SHP77 treated with DMSO at 0.1 percent for 48 hours (cell line): ENCODE measurements at places on chromosomes 6 and 20.

DNA sequence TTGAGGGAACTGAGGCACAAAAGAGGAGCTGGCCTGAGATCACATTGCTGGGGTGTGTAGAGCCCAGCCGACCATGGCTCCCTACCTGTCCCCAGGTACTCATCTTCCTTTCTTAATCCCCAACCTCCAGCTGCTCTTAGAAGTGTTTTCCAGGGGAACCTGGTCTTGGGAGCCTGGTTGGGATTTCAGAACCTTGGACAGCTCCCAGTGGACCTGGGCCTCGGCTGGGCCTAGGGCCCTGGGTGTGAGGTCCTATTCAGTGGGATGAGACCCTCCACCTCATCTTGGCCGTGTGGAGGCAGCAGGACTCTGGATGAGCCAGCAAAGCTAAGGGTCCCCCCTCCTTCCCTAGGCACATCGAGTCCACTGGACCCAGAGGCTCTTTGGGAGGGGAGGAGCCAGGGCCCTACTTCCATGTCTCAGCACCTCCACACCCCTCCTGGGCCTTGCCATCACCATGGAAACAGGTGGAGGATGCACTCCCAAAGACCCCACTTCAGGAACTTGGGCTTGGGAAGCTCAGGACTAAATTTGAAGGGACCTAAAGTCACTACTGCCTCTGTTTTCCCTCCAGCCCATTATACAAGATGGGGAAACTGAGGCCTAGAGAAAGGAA lies 38.5 kb downstream of the DLGAP4 start:
- DNase-seq: no peak

GRCh38 chr6:154962753-154963152 lies 32.4 kb upstream of the TIAM2 start:
- no peak for DNase-seq

DNA sequence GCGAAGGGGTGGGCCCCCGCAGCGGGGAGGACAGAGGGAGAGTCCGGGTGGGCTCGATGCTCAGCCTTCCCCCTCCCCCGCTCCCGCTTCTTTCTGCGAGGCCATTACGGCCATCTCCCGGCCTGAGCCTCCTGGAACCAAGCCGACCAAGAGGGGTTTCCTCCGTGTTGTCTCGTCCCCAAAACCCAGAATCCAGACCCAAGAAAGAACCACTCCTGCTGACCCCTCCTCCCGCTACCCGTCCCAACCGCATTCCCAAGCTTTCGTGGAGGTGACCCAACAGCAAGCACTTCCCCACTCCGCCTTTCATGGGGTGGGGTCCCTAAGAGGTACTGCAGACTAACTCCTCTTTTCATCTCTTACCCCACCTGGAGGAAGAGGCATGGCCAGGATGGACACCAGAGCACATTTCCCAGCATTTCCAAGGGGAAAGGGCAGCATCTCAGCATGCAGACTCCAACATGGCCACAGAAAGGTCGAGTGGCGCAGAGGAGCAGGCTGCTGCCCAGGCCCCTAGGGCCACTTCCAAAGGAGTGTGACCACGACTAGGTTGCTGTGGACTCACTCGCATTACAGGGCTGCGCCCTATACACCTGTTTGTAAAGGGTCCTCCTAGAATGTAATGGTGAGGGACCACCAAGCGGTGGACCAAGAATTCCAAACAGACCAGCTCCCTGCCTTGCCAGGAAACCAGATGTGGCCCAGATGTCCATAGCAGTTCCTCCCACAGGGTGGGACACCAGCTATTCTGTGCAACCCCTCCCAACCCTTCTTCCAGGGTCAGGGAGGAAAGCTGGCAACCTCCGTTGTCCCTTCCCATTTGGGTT lies 53.4 kb downstream of the MRPL14 start:
- no peak for DNase-seq

DNA sequence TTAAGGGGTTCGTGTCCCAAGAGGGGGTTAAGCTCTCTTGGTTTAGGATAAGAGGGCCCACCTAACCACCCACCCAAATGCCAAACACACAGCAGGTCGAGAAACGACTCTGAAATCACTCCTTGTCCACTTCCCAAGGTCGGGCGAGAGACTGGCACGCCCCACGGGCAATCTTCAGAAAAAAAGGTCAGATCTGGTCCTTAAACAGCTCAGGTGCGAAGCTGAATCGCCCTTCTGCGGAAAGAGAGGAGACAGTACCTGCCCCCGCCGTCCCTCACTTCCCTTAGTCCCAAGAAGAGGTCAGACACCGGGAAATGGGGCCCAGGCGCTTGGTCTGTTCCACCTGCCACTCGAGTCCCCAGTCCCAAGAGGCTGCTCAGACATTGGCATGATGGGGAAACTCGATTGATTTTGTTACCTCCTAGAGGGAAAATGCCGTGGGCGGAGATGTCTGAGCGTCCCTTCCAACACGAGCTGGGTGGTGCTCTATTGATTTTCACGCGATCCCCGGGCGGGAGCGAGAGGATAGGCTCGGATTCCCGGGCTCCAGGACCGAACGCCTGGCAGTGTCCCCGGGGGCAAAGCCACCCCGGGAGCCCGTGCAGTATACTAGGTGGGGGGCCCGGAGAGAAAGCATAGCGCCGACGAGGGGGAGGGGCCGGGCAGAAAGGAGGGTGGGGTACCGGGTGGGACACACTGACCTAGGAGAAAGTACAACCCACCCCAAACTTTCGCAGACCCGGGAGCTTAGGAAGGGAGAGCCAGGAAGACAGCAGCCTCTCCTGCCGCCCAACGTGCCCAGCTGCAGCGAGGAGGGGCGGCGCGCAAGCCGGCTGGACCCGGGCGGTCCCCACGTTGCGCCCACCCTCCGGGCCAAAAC lies 1.1 kb upstream of the SAMD5 start:
- DNase-seq: no peak

GRCh38 chr6:17984399-17984798 lies 3.0 kb downstream of the KIF13A start:
- no peak for DNase-seq

DNA sequence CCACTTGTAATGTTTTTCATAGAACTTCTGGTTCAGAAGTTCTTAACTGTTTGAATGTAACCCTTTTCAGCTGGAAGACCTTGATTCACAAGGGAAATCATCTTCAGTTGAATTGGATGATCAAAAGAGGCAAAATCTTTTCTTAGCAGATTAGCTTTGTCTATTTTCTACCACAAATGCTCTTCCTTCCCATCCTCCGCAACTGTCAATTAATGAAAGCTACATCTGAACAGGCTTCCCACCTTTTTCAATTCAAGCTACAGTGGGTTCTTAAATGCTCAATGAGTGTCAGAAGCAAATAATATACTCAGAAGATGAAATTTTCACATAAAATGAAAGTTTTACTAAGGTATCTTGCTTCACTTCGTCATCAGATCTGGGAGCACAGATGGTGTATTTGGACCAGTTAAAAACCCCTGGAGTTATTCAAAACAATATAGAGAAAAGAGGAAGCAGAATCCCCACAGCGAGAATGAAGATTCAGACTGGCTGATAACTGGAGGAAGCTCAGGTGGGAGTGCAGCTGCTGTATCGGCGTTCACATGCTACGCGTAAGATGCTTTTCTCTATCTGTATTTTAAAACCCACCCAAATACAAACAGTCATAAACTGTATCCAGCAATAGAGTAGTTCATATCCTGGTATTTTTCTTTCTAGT lies 19.4 kb downstream of the QRSL1 start:
- DNase-seq: no peak

- no peak for DNase-seq
These were observed 226.6 kb downstream of the ALDH8A1 start for GRCh38 chr6:134723081-134723871.

- no peak for DNase-seq
These were observed 148.1 kb downstream of the ZFAND3 start for GRCh38 chr6:37967651-37968050.

DNA sequence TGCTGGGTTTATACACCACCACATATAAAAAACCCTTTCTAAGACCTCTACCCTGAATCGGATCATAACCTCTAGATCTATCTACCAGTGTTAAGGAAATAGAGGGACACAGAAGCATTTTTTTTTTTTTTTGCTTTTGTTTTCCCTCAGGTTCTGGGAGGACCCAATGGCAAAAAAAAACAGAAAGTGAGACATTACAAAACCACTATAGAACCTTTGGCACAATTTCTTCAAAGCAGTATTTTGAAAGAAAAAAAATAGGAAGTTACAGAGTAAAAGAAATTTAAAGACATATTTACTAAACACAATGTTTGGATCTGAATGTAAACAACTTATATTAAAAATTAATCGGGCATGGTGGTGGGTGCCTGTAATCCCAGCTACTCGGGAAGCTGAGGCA lies 1258.7 kb upstream of the GJE1 start:
- no peak for DNase-seq

- no peak for DNase-seq
These were observed 94.2 kb upstream of the EXOC2 start for GRCh38 chr6:786946-787763.

GRCh38 chr6:43054206-43054943 lies 724 bp upstream of the CUL7 start:
- no peak for DNase-seq

DNA sequence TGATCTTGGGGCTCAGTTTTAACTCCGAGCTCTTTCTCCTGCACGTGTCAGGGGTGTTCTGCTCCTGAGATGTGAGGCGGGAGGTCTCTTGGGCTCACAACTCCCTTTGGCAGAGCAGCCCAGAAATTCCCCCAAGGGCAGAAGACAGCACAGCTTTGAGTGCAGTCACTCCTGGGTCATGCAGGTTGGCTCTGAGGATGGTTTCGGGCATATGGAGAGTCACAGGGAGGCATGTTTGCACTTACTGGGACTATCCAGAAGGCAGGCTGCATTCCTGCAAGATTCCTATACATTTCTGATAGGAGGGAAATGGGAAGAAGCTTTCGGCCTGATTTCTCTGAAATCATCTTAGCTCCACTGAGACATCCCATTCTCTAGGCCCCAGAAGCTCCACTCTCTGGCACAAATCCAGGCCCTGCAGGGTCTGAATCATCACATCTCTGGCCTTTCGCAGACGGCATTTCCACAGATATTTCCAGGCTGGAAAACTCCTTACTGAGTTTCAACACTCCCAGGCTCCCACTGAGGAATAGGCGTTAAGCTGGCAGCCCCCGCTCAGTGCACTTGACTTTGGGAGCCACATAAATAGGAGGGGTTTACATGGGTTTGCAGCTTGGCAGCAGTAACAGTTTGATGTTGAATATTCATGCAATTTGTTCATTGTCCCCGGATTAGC lies 39.7 kb downstream of the AGPAT4 start:
- DNase-seq: no peak
